Brain pericyte (primary cell): ENCODE measurements at places on chromosomes 11 and 22.

DNA sequence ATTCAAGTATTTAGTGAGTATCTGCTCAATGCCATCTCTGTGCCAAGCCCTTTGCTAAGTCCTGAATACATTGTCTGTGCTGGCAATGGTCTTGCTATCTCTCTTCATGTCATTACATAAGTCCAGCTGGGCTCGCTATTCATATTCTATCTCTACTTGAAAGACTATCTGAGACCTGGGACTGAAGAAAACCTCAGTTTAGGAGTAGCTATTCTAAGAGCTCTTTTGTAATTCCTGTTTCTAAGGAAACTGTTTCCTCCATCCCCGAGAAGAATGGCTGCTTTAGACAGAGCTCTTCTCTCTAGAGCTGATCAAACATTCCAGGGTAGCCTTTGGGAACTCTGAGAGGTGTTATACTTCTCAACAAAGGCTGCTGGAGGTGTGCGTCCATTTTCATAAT lies 33.0 kb downstream of the SLC17A6 start:
- no peak for DNase-seq

DNA sequence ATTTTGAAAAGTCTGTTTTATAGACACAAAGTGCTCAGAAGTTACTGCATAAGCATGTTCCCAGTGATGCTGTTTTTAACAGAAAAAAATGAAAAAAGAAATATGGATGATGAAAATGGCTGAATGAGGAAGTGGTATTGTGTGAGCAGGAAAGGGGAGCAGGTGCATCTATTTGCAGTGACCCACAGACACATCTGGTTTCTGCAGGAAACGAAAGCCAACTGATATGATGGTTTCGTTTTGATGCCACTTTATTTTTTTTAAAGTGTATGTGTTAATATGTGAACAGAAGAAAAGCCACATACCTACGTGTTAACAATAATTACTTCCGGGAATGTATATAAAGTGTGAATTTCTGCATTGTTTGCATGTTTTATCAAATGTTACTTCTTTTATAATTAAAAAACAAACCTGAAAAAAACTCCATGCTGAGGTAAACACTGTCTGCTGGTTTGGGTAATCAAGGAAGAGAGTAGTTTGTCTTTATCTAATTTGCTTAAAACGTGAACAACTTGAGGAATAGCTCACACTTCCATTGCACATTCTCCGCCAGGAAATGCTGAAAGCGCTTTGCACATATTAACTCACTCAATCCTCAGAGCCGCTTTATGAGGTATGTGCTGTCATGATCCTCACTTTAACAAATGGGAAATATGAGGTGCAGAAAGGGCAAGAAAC lies 1335.9 kb downstream of the TBC1D22A start:
- DNase-seq = no peak

DNA sequence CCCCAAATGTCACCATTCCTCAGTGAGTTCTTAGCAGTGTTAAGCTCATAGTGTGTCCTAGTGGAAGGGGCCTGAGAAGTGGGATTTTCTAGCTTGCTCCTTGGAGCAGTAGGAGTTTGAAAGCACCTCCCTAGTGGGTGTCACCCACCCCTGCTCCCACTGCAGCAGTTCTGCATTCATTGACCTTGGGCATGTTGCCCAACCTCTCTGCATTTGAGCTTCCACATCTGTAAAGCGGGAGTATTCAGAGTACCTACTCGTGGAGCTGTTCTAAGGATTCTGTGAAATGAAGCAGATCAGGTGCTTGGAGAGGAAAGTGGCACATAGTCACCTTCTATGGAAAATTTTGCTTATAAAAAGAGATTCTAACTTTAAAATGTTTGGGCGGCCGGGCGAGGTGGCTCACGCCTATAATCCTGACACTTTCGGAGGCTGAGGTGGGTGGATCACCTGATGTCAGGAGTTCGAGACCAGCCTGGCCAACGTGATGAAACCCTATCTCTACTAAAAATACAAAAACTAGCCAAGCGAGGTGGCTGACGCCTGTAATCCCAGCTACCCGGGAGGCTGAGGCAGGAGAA lies 16.9 kb downstream of the LMO2 start:
- no peak for DNase-seq

GRCh38 chr22:32842486-32842885 lies 41.0 kb downstream of the TIMP3 start:
- no peak for DNase-seq

DNA sequence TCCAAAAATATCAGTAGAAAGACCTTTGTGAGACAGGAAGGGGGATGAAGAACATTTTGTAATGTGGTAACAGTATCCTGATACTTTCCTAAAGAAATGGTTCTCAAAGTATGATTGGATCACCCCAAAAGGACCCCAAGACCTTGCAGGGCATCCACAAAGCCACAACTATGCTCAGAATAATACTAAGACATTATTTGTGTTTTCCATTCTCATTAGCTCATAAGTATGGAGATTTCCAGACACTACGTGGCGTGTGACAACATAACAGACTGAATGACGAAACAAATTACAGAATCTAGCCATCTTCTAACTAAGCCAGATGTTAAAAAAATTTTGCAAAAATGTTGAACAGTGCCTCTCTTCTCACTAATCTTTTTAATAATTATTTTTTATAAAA lies 24.9 kb downstream of the CHEK2 start:
- no peak for DNase-seq

DNA sequence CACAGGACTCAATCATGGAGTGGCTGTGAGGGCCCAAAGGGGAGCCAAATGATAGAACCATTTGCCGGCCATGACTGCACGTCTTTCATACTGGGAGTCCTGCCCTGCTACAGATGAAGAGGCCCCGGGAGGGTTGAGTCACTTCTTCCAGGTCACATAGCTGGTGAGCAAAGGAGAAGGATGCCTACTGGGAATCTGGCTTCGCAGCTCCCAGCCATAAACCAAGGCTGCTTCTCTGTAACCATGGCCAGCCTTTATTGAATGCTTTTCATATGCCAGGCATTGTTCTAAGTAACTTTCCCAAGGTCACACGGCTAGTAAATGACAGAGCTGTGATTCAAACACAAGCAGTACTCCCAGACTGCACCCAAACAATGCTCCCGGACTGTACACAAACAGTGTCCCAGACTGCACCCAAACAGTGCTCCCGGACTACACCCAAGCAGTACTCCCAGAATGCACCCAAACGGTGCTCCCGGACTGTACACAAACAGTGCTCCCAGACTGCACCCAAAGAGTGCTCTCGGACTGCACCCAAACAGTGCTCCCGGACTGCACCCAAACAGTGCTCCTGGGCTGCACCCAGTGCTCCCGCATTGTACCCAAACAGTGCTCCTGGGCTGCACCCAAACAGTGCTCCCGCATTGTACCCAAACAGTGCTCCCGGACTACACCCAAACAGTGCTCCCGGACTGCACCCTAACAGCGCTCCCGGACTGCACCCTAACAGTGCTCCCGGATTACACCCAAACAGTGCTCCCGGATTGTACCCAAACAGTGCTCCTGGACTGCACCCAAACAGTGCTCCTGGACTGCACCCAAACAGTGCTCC lies 89.8 kb downstream of the FBXO7 start:
- DNase-seq = no peak
